ENCODE measurements at places on chromosomes 1 and 21.

GRCh38 chr1:36516372-36517010 lies 33.8 kb upstream of the CSF3R start:
- peak; percentile 62 for DNase-seq

GRCh38 chr1:51901151-51901550 lies 22.6 kb upstream of the NRDC start:
- DNase-seq, result no peak

DNA sequence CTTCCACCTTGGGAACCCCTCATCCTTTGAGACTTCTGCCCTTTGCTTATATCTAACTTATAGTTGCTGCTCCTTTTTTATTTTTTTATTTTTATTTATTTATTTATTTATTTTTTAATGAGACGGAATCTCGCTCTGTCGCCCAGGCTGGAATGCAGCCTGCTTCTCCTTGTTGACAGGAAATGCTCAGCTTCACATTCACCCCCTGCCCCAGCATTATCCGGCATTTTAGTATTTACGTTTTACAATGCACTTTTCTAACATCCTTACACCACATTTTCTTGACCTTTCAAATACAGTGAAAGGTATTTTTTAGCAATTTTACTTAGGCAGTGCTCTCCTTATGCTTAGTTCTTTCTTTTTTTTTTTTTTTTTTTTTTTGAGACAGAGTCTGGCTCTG lies 14.9 kb downstream of the CXADR start:
- DNase-seq, result no peak

DNA sequence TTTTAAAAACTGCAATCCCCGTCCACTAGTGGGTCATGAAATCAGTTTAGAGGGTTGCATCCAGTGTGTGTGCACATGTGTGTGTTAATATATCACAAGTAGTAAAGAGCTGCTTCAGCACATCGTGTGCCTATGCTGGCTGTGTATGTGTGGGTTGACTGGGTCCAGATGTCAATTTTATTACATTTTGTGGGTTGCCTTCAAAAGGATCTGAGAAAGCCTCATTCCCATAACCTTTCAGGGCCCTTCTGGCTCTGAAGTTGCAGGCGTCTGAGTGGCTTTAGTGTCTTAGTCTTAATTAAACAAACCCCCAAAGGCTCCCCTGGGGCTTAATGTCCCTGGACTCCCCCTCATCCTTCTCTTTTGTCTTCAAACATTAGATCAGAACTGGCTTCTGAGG lies 19.8 kb downstream of the PLA2G2D start:
- DNase-seq, result no peak

- DNase-seq, result no peak
Observed at GRCh38 chr1:65491472-65491871, 71.0 kb downstream of the LEPR start.

GRCh38 chr1:219669042-219669441 lies 56.1 kb upstream of the ZC3H11B start:
- no peak for DNase-seq

DNA sequence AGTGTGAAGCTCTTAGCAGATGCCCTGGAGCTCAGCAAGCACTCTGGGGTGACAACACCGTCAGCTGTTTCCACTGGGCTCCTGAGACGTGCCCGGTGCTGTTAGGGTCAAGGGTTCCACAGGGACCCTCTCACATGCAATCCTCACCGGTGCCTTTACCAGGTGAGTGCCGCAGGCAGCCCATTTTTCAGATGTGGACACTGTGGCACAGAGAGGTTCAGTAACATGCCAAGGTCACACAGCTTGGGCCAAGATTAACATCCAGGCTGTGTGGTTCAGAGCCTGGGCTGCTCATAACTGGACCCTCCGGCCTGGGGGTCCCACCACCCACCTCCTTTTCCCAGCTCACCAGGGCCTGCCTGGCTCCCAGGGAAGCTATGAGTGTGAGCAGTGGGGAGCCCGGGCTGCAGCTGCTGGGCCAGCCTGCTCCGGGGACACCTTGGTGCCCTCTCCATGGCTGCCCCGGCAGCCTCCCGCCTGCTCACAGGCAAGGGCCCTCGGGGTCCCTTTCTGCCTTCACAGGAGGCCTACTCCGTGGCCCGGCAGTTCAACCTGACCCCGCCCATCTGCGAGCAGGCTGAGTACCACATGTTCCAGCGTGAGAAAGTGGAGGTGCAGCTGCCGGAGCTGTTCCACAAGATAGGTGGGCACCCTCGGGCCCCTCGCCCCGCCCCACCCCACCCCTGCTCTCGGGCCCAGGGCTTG lies 49.3 kb downstream of the KCNAB2 start:
- no peak for DNase-seq

GRCh38 chr1:160406131-160406968 lies 6.0 kb downstream of the VANGL2 start:
- no peak for DNase-seq

GRCh38 chr1:2602311-2602835 lies 15.8 kb downstream of the PRXL2B start:
- DNase-seq, result no peak

- DNase-seq, result no peak
Observed at GRCh38 chr1:5287178-5288150, 633.1 kb downstream of the AJAP1 start.

DNA sequence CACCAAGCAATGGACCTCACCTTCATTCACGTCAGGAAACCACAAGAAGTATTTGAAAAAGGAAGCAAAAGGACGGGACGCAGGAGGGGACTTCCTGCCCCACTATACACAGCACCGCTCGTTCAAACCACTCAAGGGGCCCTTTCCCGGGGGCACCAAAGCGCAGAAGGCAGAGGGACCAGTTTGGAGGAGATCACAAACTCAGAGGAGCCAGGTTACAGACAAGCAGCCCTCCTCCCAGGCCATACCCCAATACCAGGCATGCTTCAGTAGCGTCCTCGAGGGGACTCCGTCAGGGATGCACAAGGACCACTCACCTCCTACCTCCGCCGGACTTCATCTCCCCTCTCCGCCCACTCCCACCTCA lies 685 bp downstream of the CRTC2 start:
- no peak for DNase-seq

DNA sequence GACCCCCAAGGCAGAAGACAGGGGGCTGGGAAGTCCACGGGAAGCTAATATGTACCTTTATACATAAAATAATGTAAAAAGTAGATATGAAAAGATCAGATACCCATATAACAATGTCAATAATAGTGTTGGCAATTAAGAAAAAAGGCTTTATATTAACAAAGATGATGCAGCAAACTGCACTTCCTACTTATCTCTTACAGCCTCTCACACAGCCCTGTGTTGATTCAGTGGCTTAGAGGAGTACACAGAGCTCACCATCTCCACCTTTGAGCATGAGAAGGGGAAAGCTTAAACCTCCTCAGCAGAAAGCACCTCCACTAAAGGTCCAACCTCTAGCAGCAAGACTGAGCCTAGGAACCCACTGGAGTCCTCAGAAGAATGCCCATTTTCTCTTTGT lies 7.2 kb upstream of the VSIG8 start:
- no peak for DNase-seq

GRCh38 chr1:44609412-44609767 lies 64.9 kb downstream of the TMEM53 start:
- peak; percentile 42 for DNase-seq

DNA sequence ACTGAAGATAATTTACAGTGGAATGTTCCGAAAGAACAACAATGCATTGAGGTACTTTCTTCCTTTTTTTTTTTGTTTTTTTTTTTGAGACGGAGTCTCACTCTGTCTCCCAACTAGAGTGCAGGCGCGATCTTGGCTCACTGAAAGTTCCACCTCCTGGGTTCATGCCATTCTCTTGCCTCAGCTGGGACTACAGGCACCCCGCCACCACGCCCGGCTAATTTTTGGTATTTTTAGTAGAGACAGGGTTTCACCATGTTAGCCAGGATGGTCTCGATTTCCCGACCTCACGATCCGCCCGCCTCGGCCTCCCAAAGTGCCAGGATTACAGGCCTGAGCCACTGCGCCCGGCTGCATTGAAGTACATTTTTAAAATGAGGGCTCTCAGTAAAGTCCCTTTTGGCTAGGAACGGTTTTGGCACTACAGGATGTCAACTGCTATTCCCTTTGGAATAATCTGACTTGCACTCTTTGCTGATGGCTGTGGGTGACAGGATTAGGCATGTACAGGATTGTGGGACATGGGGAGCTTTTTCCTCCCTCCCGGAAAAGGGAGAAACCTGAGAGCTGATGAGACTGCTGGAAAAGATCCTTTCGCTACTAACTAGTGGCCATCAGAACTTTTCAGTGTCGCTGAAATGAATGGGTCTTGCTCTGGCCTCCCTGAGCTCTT lies 56.9 kb upstream of the EDEM3 start:
- no peak for DNase-seq

- peak; percentile 95 for DNase-seq
Observed at GRCh38 chr1:40257688-40258444, at the start of gene ZMPSTE24. Gene ZMPSTE24 (plus strand): TSS chr1:40258236. CDS start chr1:40258272, 36 bp downstream.

GRCh38 chr1:6184083-6184783 lies 4.1 kb upstream of the CHD5 start:
- DNase-seq, result no peak

- DNase-seq, result no peak
Observed at GRCh38 chr1:93584261-93585003, 97.2 kb downstream of the BCAR3 start.

DNA sequence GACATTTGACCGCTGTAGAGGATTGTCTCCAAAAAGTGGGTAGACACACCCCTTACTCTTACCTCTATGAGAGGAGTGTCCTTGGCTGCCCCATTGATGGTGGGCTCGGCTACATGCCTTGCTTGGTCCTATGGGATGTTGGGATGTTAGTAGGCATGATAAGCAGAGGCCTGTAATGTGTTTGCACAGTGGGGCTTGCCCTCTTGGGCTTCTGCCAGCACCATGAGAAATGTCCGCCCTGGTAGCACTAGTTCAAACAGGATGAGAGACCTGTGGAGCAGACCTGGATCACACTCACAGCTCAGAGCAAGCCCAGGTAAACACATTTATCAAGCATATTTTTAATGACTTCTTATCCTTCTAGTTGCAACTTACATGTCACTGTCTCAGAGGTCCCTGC lies 54.2 kb downstream of the SH3GLB1 start:
- no peak for DNase-seq

DNA sequence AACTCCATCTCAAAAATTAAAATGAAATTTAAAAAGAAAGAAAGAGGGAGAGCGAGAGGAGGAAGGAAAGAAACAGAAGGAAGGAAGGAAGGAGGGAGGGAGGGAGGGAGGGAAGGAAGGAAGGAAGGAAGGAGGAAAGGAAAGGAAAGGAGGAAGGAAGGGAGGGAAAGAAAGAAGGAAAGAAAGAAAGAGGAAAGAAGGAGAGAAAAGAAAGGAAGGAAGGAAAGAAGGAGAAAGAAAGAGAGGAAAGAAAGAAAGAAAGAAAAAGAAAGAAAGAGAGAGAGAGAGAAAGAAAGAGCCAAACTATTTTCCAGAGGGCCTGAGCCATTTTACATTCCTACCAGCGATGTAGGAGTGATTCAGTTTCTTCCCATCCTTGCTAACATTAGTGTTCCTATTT lies 364.0 kb downstream of the RGS7 start:
- no peak for DNase-seq

DNA sequence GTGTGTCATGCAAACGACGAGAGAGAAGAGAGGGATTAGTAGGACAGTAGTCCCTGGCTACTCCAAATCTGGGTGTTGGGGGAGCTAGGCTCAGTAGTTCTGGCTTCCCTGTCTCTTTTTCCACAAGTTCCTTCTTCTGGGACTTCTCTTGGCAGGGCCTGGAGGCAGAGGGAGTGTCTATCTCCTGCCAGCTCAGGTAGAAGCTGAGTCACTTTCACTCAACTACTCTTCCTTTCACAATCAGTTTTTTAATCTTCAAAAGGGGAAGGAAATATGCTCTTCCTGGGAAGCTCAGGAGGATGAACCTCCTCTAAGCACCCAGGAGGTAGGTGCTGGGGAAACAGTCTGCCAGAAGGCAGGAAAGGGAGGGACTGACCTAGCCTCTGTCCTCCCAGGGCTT lies 35.2 kb upstream of the MAGOH start:
- DNase-seq, result no peak

DNA sequence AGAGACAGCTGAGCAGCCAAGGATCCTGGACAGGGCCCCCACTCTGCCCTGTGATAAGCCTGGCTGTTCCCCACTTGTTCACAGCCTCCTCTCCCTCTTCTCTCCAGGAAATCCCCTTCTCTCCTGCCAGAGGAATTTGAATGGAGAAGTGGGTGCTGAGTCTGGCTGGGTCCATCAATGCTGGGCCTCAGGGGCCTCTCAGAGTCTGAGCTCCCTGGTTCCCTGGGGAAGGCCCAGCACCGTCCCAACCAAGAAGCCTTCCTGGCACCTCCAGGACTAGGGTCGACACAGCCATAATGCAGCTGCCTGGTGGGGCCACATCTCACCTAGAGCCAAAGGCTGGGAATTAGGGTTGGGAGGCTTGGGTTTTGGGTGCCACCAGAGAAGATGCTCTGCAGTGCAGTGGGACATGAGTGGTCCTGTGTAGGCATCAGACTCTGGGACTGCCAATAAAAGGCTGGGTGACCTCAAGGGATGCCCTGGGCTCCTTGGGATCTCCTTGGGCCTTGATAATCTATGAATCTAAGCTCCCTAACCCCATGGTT lies 2.5 kb downstream of the MYBPH start:
- no peak for DNase-seq

- no peak for DNase-seq
Observed at GRCh38 chr21:41762753-41763152, 4.1 kb downstream of the RIPK4 start.

DNA sequence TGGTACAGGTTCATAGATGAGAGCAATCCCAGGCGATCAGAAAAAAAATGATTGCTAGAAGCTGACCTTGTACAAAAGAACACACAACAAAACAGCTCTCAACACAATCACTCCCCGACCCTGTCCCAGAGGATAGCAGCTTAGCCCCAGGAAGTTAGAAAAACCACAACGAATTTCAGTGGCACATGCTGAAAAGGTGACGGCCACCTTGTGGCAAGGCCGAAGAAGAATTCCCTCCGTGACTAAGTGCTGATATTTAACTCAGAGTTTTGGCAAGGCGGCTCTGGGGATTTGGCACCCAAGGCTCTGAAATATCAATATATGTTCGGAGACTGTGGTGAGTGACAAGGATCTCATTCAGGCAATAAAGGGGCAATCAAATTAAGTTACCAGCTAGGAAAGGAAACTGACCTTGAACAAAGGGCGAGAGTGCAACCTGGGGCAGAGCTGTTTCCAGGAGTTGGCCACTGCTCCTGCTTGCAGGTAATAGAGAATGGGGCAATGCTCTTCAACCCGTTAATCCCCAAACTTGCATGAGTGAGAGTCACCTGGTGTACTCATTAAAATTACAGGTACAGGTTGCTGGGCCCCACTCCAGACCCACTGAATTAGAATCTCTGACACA lies 96.2 kb downstream of the BEND5 start:
- DNase-seq, result no peak

- no peak for DNase-seq
Observed at GRCh38 chr1:222167111-222167510, 380.8 kb downstream of the HHIPL2 start.

GRCh38 chr1:87652176-87652575 lies 323.5 kb downstream of the LMO4 start:
- DNase-seq, result no peak

DNA sequence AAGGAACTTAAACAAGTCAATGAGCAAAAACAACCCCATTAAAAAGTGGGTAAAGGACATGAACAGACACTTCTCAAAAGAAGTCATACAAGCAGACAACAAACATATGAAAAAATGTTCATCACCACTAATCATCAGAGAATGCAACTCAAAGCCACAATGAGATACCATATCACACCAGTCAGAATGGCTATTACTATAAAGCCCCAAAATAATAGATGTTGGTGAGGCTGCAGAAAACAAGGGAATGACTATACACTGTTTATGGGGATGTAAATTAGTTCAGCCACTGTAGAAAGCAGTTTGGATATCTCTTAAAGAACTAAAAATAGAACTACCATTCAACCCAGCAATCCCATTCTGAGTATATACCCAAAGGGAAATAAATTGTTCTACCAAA lies 51.2 kb downstream of the MRPL39 start:
- DNase-seq, result no peak
